ENCODE measurements at places on chromosomes 3 and 15.
A peak's percentile ranks its signal among the peaks of the same experiment; 100 is the strongest.

- no peak for DNase-seq
Measured at GRCh38 chr15:58459045-58459444, 27.3 kb downstream of the LIPC start.

- no peak for DNase-seq
Measured at GRCh38 chr15:44370830-44371229, 56.6 kb upstream of the CTDSPL2 start.

- DNase-seq: no peak
Measured at GRCh38 chr15:88636050-88636449, 2.8 kb upstream of the ISG20 start.

DNA sequence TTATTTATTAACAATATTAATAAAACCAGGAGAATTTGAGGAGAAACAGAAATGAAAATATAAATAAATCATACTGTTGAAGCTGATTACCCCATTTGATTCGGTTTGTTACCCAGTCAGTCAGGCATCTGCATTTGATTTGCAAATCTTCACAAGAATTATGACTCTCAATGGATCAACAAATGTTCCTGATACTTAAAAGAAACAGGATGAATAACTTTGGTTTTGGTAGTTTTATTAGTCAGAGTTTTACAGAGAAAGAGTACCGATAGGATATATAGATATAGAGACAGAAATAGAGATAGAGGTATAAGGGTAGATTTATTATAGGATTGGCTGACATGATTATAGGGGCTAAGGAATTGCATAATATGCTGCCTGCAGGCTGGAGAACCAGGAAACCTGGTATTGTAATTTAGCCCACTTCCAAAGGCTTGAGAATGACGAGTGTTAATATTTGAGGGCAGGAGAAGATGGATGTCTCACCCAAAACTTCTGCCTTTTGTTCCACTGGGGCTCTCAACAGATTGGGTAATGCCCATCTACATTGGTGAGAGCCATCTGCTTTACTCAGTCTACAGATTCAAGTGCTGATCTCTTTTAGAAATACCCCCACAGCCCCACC lies 241.6 kb upstream of the COL8A1 start:
- peak; percentile 14 for DNase-seq

All from cardiac fibroblast (primary cell).